Stimulated activated CD4-positive, alpha-beta T cell treated with anti-CD3 and anti-CD28 coated beads, Interleukin-15, amount 100 ng/mL, for 24 hours (primary cell): ENCODE measurements at places on chromosomes 3 and 15.

DNA sequence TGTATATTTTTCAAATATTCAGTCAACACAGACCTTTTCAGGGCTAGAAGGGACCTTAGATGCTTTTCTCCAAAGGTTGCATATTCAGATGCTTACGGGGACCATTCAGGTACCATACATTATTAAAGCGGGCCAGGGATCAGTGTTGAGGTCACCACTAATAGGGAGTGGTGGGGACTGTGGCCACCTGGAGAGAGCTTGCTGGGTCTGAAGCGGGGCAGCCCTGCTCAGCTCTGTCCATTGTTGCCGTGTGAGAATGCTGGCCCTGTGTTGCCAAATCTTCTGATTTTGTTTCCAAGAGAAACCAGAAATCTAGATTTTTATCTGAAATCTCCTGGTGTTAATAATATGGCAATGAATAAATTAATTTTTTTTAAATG lies 23.7 kb downstream of the ABHD2 start:
- no peak for DNase-seq

- no peak for DNase-seq
These were observed 1.2 kb downstream of the COX17 start for GRCh38 chr3:119676020-119676419.

DNA sequence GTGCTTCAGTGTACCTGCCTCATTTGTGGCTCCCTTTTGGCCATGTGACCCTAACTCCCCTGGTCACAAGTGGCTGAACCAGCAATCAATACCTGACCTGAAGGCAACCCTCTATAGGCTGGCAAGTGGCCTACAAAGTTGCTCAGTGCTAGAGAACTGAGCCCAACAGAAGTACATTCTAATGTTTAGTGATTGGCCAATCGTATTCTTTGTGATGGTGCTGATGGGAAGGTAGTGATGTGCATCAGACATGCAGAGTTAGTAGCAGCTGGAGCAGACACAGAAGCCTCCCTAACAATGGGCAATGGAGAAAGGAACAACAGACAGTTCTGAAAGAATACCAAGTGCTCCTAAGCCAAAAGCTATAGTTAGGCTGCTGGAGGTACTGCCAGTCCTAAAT lies 10.4 kb upstream of the ATOSA start:
- no peak for DNase-seq

GRCh38 chr15:101018016-101018415 lies 98.9 kb downstream of the LRRK1 start:
- no peak for DNase-seq

GRCh38 chr15:50531766-50532165 lies 14.7 kb downstream of the USP50 start:
- no peak for DNase-seq

GRCh38 chr3:147119989-147120388 lies 286.4 kb downstream of the ZIC4 start:
- DNase-seq, result no peak

DNA sequence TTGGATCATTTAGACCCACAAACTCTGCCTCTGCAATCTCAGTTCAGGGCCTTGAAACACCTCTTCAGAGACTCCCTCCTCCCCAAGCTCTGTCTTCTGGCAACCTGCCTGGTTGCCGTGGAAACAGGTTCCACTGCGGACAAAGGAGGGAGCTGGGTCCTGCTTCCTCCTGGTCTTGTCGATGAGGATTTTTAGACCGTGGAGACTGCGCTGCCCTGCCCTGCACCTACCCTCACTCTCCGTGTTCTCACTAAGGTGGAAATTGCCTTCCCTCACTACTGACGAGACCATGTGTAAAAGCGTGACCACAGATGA lies at the start of gene RTP1:
Gene RTP1 (plus strand): TSS at position 152 of the 315 bp plus-strand sequence. CDS start 30 bp downstream, at position 182.
- no peak for DNase-seq
